ENCODE measurements at places on chromosomes 11 and 22. TPM values are rescaled to one million over a fixed set of nuclear protein-coding genes. Genes with fewer than 3 reads are reported as not detected.

CNIH2 gene
- 2.1 TPM for total RNA-seq

DGCR6 gene
- 1.7 TPM for total RNA-seq

VSIG10L2 gene
- total RNA-seq = not detected

DDIAS gene
- 17.9 TPM for total RNA-seq

SLC22A8 gene
- total RNA-seq = not detected

BTBD18 gene
- total RNA-seq = not detected

CD3G gene
- total RNA-seq = not detected

IFITM10 gene
- 1.4 TPM for total RNA-seq

PRODH gene
- total RNA-seq = 1.2 TPM

PARVB gene
- total RNA-seq = 40.8 TPM

FAM180B gene
- not detected for total RNA-seq

GRM5 gene
- total RNA-seq = not detected

OR52A1 gene
- not detected for total RNA-seq

SYT7 gene
- 0.93 TPM for total RNA-seq

UBQLN3 gene
- not detected for total RNA-seq

APOA5 gene
- not detected for total RNA-seq

LIF gene
- total RNA-seq = 21.0 TPM

YPEL1 gene
- total RNA-seq = 0.10 TPM

CSF2RB gene
- not detected for total RNA-seq

HTR3A gene
- not detected for total RNA-seq

WBP2NL gene
- total RNA-seq = 0.06 TPM

SYCE3 gene
- 0.22 TPM for total RNA-seq

POLR2L gene
- total RNA-seq = 703 TPM

XKR3 gene
- total RNA-seq = not detected

GDPD4 gene
- total RNA-seq = not detected

ACTN3 gene
- total RNA-seq = 0.10 TPM

OR2D2 gene
- total RNA-seq = not detected

LMO1 gene
- total RNA-seq = 3.7 TPM

TEAD1 gene
- 77.5 TPM for total RNA-seq

GP1BB gene
- 2.6 TPM for total RNA-seq

DCDC1 gene
- 0.91 TPM for total RNA-seq

TTC36 gene
- total RNA-seq = not detected

PACSIN3 gene
- 23.1 TPM for total RNA-seq
